ENCODE measurements at places on chromosomes 12 and 14.

GRCh38 chr12:38515912-38516311 is 199.3 kb downstream of the ALG10B start:
- DNase-seq = no peak

- no peak for DNase-seq
These were observed 28.2 kb upstream of the TMEM179 start for GRCh38 chr14:104632781-104633180.

DNA sequence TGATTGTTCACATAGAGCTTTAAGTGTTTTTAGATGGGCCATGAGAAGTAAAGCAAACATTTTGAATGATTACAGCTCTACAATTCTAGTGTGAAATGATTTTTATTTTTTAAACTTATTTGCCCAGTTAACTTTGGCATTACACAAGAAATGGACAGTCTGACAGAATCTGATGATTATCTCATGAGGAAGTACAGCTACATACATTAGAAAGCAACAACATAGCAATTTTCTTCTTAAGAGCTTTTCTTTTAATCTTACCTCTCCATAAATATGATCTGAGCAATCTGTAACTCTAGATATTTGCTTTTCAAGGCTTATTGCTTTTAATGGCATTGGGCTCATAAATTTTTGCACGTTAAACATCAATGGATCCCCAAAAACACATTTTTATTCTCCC is 26.5 kb upstream of the PPP1R12A start:
- no peak for DNase-seq

- no peak for DNase-seq
These were observed 63.1 kb downstream of the KIF26A start for GRCh38 chr14:104201496-104201895.

GRCh38 chr12:24534622-24535021 is 414.3 kb downstream of the BCAT1 start:
- DNase-seq = no peak

- DNase-seq = no peak
These were observed 115.3 kb upstream of the PLXNC1 start for GRCh38 chr12:94033101-94033500.

Measured in NB4 (cell line).